ENCODE measurements at places on chromosomes 5 and 9.

GRCh38 chr9:109715344-109715743, 64.7 kb upstream of the PALM2AKAP2 start:
- DNase-seq: no peak

DNA sequence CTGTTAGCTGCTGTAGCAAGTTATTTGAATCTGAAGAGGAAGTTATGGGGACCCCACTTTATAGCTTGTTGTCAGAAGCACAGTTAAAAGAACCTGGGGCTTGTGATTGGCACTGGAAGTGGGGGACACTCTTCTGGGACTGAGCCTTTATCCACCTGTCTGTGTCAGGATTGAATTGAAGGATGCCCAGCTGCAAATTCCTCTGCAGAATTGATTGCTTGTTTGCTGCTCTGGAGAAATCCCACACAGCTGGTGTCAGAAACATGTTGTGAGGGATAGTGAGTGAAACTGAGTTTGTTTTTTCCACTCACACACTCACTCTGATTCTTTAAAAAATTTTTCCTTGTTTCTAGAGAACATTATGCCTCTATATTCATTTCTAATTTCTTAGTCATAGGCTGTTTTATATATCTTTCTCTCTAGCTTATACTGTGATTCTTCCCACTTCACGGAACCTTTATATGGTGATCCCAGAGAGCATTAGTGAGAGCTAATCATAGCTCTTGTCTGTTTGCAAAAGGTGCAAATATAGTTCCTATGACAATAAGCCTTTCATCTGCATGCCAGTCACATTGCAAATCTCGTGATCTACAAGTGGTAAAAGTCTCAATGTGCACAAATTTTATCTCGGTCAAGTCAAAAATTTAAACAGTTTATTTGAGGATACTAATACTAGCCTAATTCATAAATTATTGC, 188.5 kb upstream of the EDIL3 start:
- no peak for DNase-seq

DNA sequence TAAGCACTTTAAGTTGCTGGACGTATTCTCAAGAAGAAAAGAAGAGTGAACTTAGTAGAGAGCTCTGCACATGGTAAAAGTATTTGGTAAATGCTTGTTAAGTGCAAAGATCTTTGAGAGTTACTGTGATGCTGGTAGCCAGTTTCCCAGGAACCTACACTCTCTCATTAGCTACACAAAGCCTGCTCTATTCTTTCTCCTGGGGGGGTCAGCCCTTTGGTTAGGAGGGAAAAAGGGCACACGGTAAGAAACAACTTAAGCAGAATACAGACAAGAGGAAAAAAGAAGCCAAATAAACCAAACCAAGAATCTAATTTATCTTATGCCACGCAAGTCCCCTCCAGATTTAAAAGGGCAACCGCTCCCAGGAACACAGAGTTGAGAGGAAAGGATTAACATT, 1100.1 kb upstream of the CDH10 start:
- DNase-seq: no peak

DNA sequence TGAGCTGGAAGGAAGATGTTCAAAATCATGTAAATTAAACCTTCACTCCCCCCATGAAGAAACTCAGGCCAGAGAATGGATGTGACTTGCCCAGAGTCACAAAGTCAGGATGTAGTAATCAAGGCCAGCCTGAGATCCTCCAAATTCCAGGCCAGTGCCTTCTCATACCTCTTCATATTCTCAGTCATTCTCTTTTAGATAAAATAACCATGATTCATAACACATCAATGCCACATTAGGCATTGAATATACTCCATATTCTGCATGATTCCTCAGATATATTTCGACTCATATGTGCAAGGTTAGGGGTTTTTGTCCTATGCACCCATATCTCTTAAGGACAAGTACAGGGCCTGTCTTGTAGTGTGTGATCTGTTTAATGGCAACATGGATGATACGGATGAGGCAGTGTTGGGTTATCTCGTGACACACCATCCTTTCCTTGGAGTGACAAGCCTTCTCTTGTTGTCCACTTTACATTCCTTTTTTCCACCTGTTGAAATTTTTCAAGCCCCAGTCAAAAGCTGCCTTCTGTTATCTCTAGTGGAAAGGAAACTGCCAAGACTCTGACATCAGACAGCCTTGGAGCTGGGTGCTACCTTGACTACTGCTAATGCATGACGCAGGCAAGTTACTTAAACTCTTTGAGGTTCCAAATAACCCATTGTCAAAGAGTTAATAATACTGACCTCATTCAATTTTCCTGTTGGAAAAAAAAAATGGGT, 227.5 kb upstream of the NR4A3 start:
- DNase-seq: no peak

DNA sequence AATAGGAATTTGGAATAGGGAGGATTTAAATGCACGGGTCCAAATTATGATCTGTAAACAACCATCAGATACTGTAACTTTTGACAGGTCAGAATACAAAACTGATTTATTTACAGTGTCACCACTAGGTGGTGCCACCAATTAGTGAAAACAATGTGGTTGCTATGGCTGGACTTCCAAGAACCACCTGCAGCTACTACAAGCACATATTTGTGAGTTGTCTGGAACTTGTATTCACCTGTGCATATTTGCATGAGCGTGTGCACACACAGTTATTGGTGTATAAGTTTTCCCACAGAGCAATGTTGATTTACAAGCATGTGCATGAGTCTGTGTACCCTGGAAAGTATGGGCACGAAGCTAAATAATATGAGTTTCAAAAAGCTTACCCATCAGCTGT, 3.0 kb upstream of the HRCT1 start:
- DNase-seq: peak; percentile 48

DNA sequence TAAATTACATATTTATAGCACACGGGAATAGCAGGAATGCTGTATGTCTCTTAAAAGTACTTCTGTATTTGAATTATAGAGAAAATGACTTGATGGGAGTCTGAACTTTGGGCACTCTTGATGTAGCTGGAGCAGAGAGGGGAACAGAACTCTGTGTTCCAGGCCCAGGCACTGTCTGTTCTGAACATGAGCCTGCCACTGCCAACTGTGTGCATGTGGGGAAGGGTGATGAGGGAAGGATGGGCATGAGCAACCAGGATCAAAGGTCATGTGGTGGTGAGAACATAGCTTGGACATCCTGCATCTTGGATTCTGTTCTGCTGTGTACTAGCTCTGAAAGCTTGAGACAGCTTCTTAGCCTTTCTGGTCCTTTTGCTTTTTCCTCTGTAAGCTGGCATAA, 16.4 kb upstream of the ZBED3 start:
- DNase-seq: no peak

GRCh38 chr5:163565931-163566608, 60.7 kb downstream of the MAT2B start:
- no peak for DNase-seq

- DNase-seq: no peak
These were observed 308.9 kb upstream of the PTPRD start for GRCh38 chr9:10921671-10922070.

DNA sequence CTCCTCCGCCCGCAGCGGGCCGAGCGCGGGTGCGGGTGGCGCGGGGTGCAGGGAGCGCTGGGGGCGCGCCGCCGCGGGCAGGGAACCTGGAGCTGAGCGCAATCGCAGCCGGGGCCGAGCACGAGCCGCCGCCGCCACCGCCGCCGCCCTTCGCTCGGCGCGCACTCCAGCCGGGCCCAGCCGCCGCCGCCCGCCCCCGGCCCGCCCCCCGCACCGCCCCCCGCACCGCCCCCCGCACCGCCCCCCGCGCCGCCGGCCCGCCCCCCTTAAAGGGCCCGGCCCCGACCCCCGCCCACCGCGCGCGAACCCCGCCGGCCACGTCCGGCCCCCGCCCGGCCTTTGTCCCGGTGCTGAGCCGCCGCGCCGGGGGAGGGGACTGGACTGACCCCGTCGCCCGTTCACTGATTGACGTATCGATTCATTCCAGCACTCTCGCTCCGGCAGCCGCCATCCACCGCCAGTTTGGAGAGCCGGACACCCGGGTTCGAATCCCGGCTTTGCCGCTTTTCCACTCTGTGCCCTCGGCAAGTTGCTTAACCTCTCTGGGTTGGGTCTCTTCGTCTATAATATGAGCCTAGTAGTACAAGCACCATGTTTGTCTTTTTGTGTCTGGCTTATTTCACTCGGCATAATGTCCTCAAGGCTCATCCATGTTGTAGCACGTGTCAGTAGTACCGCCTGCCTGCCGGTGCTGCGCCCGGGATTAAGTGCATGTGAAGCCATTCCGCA, at the start of gene SH3PXD2B:
SH3PXD2B (minus strand) TSS at position 168 of the 729 bp plus-strand sequence. CDS start 173 bp downstream, outside the sequence.
- DNase-seq: peak; percentile 89

DNA sequence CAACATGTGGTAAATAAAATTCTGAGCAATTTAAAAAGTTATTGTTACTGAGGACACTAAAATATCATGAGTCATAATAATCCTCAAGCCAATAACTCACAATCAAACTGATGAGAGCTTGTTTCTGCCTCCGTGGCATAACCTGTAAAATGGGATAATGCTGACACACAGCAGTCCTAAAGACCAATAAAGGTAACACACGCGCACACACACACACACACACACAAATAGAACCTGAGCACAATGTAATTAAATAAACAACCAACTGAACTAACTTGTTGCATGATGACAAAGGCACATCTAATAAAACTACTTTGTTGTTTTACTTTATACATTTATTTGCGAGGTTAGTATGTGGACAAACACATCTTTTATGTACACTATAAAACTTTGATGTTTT, 358.2 kb downstream of the BNC2 start:
- no peak for DNase-seq

- DNase-seq: peak; percentile 2
These were observed 78.8 kb downstream of the ADAMTS2 start for GRCh38 chr5:179266291-179267070.

DNA sequence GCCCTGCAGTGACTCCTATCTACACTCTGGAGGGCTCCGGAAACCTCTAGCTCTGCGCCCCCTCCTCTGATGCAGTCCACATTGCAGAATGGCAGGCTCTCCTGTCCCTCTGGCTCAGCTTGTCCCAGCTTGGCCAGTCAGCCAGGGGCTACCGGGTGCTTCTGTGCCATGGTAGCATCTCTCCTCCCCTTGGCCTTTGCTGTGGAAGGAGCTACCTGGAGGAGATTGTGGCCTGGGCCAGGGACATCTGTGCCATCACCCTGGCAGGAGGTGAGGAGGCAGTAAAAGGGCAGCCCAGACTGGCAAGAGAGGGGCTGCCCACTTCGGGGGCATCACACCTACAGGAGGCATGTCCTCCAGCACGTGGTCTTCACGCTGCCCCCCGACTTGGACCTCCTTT, 38.1 kb upstream of the FCN1 start:
- DNase-seq: no peak

- DNase-seq: no peak
These were observed 97.1 kb upstream of the IL12B start for GRCh38 chr5:159427180-159428012.

- DNase-seq: no peak
These were observed 263.4 kb downstream of the GRIA1 start for GRCh38 chr5:153753645-153754432.

DNA sequence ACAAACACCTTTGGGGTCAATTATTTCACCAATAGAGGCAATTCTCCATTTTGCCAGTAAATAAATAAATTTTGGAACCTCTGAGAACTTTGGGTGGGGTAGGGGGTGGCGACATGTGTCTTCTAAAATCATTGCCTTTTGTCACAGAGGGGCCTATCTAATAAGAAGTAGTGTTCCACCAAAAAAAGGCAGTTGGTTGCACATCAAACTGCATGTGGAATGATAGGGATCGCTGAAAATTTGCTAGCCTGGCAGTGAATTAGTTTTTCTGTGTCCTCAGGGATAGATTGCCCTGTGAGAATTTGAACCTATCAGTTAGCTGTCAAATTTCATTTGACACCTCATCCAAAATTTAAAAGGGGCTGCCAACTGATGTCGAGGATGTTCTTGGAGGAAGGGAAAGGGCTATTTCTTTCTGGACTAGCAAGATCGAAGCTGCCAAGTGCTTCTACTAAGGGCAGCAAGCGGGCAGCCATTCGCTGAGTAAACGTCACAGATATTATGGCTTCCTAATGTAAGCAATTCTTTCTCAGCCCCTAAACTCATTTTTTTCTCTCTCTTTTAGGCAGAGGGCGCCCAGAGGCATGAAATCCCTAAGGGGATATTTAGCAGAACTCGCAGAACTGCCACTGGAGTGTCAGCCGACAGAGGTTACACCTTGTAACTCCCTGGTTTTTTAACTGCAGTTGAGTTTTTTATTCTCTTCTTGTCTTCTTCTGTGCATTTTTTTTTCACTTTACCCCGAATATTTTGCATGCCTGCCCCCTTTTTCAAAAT, 2208.1 kb upstream of the WWC1 start:
- DNase-seq: peak; percentile 40

DNA sequence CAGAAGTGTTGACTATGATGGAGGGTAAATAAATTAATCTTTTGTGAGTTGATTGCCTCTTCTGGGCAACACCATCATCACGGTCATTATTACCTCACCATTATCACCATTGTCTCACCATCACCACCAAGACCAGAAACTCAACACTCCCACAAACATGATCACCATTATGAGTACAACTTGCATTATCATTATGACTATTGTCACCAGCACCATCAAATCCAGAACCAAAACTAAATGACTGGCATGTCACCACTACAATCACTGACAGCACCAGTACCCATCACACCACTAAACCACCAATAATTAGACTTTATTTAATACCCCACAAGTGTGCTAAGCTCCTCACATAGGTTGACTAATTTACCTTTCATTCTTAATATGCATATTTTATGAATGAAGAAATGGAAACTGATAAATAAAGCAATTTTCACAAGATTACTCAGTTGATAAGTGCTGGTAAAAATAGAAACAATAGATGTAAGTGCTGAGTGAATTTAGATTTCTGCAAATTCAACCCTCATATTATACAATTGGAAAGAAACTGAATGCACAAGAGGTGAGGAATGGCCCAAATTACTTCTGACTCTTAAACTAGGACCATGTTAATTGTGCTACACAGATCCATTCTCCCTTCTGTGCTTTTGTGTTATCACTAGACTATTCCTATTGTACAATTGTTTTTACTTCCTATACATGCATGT, 517.8 kb upstream of the PAPPA start:
- no peak for DNase-seq

DNA sequence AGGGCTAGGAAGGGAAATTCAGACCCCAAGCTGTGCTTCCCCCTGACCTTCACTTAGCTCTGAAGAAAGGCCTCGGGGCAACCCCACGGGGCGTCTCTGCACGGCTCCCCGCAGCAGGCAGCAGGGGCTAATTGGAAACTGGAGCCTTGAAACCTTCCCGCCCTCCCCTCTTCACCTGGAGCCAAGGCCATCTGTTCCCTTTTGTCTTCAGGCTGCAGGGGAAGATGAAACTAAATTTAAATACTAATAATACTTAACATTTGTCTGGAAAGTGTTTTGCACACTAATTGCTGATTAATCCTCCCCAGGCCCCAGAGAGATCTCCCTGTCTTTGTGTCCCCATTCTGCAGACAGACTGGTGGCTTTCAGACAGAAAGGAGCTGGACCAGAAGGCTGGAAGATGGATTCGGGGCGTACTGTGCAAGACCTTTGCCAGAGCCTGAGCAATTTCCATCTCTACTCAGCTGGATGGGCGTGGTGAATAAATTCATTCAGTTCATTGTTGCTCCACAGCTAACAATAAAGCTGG, 34.1 kb upstream of the CPLX2 start:
- peak; percentile 47 for DNase-seq

GRCh38 chr9:85987236-85987635, 46.3 kb downstream of the NAA35 start:
- no peak for DNase-seq

- no peak for DNase-seq
These were observed 1749.0 kb upstream of the C9orf72 start for GRCh38 chr9:29322240-29322639.

Data from HAP-1 (cell line).